ENCODE measurements at places on chromosomes 3 and 15. TPM values are rescaled to one million over a fixed set of nuclear protein-coding genes. Genes with fewer than 3 reads are reported as not detected.

FANCD2 gene
- polyA plus RNA-seq = 0.62 TPM

LOXL1 gene
- polyA plus RNA-seq = 36.1 TPM

CAND2 gene
- 11.7 TPM for polyA plus RNA-seq

- no peak overlapping the region for H3K4me3 ChIP-seq
- H3K36me3 ChIP-seq = no peaks in the 10 kb centered on the region
- H3K4me1 ChIP-seq = no peaks in the 10 kb centered on the region
- H3K27ac ChIP-seq = no peak overlapping the region
Observed at GRCh38 chr3:171977860-171978259, 61.5 kb upstream of the FNDC3B start.

DNA sequence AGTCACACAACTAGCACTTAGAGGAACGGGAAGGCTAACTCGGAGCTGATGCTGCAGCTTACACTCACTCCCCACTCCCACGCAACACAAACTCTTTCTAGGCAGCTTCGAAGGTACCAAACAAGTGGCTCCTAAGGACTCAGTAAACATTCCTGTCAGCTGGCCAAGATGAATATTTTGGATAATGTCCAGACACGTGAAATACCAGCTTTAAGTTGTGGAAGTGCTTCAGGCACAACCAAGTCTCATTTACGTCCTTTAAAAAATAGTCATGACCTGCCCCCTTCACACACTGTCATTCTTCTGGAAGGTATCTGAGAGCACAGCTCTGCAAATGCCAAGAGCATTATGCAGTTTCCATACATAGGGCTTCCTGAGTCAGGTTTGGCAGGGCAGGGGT lies 1005.9 kb upstream of the CFAP20DC start:
- no peaks in the 10 kb centered on the region for H3K27me3 ChIP-seq
- no peak overlapping the region for H3K27ac ChIP-seq
- H3K36me3 ChIP-seq = no peaks in the 10 kb centered on the region
- H3K4me3 ChIP-seq = no peak overlapping the region

DNA sequence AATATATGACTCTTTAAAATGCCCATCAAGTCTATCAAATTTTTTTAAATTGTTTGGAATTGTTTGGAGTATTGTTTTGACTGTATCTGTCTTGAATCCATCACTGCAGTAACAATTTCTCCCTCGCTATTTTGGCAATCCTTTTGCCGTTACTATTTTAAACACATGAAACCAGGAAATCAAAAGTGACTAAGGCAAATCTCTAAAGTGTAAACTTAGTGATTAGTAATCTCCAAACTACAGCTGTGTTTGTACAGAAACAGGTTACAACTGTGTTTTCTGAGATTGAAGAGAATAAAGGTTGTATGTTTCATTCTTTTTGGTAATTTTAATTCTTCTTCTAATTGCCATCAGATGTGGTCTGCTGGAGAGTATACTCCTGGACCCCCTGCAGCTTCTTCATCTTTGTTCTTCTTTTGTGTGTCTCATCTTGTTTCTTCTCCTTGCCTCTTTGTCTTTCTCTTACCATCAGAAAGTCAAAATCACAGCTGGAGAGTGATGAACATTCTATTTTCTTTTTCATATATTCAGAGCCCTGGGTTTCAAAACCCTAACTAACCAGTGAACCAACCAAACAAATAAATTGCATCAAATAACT lies 465.4 kb downstream of the RBMS3 start:
- no peaks in the 10 kb centered on the region for H3K36me3 ChIP-seq
- H3K27me3 ChIP-seq = no peaks in the 10 kb centered on the region
- no peak for DNase-seq
- H3K4me1 ChIP-seq = peaks cover 20% of the 10 kb centered on the region
- H3K4me3 ChIP-seq = no peak overlapping the region

DNA sequence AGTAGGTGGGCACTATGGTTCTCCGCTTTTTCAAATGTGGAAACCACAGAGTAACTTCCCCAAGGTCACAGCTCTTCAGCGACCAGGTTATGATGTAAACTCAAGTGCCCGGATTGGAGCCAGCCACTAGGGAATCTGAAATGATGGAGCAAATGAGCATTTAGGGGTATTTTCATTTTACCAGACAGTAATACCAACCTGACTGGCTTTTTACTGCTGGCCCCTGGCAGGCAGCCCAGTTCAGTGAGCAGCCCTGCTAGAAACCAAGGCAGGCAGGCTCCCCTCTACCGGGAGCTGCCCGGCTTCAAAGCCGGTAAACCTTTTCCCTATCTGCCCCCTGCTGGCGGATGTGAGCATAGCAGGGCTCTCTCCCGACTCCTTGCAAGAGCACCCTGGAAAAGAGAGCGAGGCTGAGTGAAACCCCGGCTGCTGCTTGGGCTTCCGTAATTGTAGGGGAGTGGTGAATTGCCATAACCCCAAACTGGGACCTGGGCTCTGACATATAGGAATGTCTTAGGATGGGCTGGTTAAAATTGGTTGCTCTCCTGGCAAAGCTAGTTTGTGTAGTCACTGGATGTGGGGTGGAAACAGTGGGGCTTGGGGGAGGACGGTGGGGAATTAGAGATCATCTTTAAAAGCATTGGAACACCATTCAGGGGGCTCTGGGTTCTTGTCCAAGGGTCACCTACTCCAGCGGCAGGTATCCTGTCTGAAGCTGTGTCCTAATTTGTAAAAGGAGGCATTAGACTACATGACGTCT lies 98.0 kb upstream of the TNFAIP8L3 start:
- no peaks in the 10 kb centered on the region for H3K27me3 ChIP-seq
- H3K4me1 ChIP-seq = peaks cover 5% of the 10 kb centered on the region
- H3K27ac ChIP-seq = no peak overlapping the region
- H3K36me3 ChIP-seq = no peaks in the 10 kb centered on the region
- peak; percentile 89 for DNase-seq
- H3K4me3 ChIP-seq = no peak overlapping the region

- H3K36me3 ChIP-seq = peaks cover 34% of the 10 kb centered on the region
- peaks cover 26% of the 10 kb centered on the region for H3K4me1 ChIP-seq
- H3K4me3 ChIP-seq = no peak overlapping the region
- H3K27me3 ChIP-seq = no peaks in the 10 kb centered on the region
- H3K27ac ChIP-seq = no peak overlapping the region
Observed at GRCh38 chr15:44659056-44659455, 4.4 kb downstream of the SPG11 start.

GRCh38 chr3:17151598-17152373 lies 267.0 kb downstream of the PLCL2 start:
- H3K4me1 ChIP-seq = no peaks in the 10 kb centered on the region
- no peak overlapping the region for H3K4me3 ChIP-seq
- no peaks in the 10 kb centered on the region for H3K27me3 ChIP-seq
- H3K27ac ChIP-seq = no peak overlapping the region
- H3K36me3 ChIP-seq = peaks cover 16% of the 10 kb centered on the region
- no peak for DNase-seq

GRCh38 chr3:24503616-24504113 lies 9.0 kb upstream of the THRB start:
- no peak overlapping the region for H3K4me3 ChIP-seq
- H3K27ac ChIP-seq = no peak overlapping the region
- H3K4me1 ChIP-seq = no peaks in the 10 kb centered on the region
- DNase-seq = no peak
- H3K27me3 ChIP-seq = no peaks in the 10 kb centered on the region

DNA sequence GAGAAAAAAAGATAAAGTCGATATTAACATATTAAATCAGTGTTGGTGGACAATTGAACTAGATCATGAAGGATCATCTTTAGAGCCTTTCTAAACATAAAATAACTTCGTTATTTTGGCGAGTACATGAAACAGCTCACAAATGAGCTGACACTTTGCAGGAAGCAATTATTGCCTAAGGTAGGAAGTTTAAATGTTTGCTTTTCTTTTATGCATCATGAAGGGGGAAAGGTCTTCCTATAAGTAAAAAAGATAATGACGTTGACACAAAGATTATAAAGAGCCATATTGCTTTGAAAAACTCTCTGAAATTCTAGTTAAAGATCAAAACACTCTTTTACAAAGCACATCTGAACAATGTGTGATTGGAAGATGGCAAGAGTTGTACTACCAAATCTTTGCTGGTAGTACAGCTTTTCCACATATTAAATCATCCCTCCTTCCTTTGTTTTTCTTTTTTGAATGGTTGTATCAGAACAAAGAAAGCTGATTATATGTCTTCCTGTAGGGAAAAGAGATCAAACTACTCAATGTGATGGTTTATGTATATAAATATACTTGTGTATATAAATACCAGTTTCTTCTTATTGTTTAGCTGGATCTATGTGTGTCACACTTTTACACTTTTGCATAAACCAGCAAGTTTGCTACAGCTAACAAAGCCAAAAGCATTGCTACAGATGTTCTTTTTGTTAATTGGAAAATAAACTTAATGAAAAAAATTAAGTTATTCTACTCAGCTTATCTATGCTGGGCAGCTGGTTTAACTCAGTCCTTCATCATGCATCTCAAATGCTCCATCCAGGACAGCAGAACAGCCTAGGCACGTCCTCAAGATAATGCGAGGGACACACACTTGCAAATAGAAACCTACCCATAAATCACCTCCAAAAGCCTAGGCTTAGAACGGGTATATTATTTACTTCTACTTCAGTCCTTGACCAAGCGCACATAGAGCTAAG lies 850.8 kb upstream of the ROBO1 start:
- H3K4me3 ChIP-seq = no peak overlapping the region
- H3K27ac ChIP-seq = no peak overlapping the region
- no peak for DNase-seq
- no peaks in the 10 kb centered on the region for H3K27me3 ChIP-seq
- H3K4me1 ChIP-seq = no peaks in the 10 kb centered on the region
- H3K36me3 ChIP-seq = no peaks in the 10 kb centered on the region

Measured in heart left ventricle (tissue), 16 donors.